Activated T-cell treated with anti-CD3 and anti-CD28 coated beads, Interleukin-2, amount 50 U/mL, for 72 hours (primary cell): ENCODE measurements at places on chromosomes 16 and 17. TPM values are rescaled to one million over a fixed set of nuclear protein-coding genes. Genes with fewer than 3 reads are reported as not detected.

The LPCAT2 gene
- total RNA-seq: 1.5 TPM

DNA sequence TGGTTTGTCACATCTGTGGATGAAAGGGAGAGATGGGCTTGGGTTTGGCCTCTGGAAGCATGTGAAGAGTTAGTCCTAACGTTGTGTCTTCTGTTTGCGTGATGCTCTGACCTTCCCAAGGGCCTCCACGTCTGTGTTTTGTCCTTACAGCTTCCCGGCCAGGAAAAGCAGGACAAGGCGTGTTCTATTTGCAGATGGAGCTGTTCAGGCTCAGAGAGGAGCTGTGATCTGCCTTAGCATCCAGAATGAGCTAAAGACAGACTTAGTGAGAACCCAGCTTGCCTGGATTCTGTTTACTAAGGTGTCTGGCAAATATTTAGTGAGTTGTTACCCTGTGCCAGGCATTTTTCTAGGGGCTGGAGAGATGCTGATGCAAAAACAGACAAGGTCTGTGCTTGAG lies 282.1 kb downstream of the CBLN1 start:
- H3K27ac ChIP-seq: no peak overlapping the region
- no peaks in the 10 kb centered on the region for H3K27me3 ChIP-seq
- H3K4me3 ChIP-seq: no peak overlapping the region
- no peaks in the 10 kb centered on the region for H3K36me3 ChIP-seq

GRCh38 chr17:62621223-62621622 lies 6.2 kb upstream of the MRC2 start:
- no peak overlapping the region for H3K27ac ChIP-seq
- no peak overlapping the region for H3K4me3 ChIP-seq
- H3K4me1 ChIP-seq: peaks cover 4% of the 10 kb centered on the region
- H3K27me3 ChIP-seq: peaks cover 9% of the 10 kb centered on the region

DNA sequence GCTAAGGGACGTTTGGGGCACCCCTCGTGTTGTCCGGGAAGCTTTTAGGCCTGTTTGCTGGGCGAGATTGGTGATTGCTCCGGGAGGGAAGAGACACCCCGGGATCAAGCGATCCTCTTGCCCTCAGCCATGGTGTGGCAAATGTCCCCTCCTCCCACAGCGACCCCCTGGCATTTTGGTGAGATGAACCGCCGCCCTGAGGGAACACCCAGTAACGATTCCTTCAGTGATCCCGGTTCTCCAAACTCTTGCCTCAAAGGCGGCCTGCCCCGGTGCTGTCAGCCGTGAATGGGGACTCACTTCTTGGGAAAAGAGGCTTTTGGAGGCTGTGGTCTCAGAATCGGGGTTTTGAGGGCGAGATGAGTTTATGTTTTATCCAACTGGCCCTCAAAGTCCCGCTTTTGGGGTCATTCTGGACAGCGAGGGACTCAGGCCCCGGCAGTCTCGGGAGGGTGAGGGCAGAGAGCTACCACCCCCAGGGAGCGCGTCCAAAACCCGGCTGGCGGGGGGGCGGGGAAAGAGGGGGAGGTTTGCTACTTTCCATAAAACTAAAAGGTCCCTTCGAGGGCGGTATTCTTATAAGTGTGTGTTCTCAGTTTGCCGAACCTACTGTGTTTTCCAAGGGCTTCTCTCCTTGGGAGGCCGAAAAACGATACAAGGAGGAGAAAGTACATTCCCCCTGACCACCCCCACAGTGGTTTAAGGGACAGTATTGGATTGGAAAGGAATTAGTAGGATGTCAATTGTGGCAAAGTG lies 232.7 kb downstream of the MRTFB start:
- no peak overlapping the region for H3K27ac ChIP-seq
- peaks cover 22% of the 10 kb centered on the region for H3K27me3 ChIP-seq
- H3K4me1 ChIP-seq: peaks cover 46% of the 10 kb centered on the region
- no peak for DNase-seq
- no peaks in the 10 kb centered on the region for H3K36me3 ChIP-seq

DNA sequence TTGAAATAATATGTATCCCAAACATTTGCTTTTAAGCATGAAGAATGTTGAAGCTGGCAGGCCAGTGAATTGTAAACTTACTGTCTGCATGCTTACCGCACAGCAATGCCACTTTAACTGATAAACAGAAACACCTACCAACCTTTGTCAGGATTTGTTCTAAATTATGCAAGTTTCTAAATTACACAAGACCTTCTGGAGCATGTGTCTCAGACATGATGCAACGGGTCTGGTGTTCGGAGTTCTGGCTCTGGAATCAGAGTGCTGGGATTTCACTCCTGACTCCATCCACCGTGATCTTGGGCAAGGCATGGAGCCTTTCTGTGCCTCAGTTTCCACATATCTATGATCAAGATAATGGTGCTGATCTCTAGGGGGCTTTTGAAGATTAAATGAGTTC lies 111.2 kb downstream of the CCT6B start:
- no peak overlapping the region for H3K27ac ChIP-seq
- no peak overlapping the region for H3K4me3 ChIP-seq
- no peaks in the 10 kb centered on the region for H3K36me3 ChIP-seq
- DNase-seq: no peak

The GRB7 gene
- total RNA-seq: 6.0 TPM

DNA sequence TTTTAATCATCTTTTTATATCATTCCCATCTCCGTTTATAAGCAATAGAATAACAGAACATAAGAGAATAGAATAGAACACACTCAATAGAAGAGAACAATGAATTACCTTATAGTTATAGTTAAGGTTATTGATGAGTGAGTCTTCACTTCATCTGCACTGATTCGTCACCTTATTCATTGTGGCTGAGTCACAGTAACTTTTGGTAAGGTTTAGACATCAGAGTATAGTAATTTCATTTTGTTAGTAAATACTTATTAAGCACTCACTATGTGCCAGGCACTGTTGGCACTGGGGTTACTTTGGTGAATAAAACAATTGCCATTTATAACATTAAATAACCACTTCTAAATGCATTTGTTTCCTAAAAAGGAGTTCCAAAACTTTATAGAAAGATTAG lies 22.5 kb downstream of the PHKB start:
- no peaks in the 10 kb centered on the region for H3K27me3 ChIP-seq
- H3K27ac ChIP-seq: no peak overlapping the region

The PRR35 gene
- total RNA-seq: not detected

DNA sequence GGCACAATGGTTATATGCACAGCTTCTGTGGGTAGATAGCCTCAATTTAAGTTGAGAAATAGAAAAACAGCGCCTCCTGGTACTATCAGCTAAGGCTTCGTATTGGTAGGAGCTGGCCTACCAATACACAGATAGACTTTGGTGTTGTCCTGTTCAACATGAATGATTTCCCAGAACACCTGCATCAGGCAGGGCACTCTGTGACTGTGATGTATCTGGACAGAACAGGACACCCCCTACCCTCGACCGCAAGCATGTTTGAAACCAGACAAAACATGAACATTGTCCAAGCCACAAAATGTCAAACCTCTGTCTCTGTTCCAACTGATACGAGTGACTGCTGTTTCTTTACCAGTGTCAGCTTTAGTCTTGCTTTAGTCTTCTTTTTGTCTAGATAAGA lies 144.9 kb downstream of the HAPSTR1 start:
- no peaks in the 10 kb centered on the region for H3K4me1 ChIP-seq
- H3K27me3 ChIP-seq: no peaks in the 10 kb centered on the region
- no peak overlapping the region for H3K4me3 ChIP-seq
- no peak for DNase-seq
- peaks cover 2% of the 10 kb centered on the region for H3K36me3 ChIP-seq
- H3K27ac ChIP-seq: no peak overlapping the region

GRCh38 chr17:81513372-81513752 lies 763 bp upstream of the ACTG1 start:
- peak overlapping the region; percentile 85 for H3K4me3 ChIP-seq
- peaks cover 34% of the 10 kb centered on the region for H3K36me3 ChIP-seq
- H3K27me3 ChIP-seq: no peaks in the 10 kb centered on the region
- peak; percentile 86 for DNase-seq
- H3K27ac ChIP-seq: peak overlapping the region; percentile 75

The DRC3 gene
- total RNA-seq: 0.43 TPM

DNA sequence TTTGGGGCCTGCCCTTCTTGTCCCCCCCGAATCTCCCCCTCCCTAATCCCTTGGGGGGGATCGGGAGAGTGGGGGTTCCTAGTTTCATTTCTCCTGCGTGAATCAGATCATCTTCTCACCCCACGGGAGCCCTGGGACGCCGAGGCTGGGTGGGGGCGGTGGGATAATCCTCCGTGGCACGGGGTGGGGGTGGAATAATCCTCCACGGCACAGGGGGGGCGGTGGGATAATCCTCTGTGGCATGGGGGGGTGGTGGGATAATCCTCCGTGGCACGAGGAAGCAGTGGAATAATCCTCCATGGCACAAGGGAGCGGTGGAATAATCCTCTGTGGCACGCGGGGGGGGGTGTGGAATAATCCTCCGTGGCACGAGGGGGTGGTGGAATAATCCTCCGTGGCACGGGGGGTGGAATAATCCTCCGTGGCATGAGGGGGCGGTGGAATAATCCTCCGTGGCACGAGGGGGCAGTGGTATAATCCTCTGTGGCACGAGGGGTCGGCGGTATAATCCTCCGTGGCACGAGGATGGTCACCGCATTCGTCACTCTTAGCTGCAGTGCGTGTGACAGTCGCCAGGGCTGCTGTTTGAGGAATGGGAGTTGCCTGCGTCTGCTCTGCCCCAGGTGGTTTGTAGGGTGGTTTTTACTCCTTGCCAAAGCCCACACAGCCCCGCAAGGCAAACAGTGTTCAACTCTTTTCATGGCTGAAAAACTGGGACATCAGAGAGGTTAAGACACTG lies 156.9 kb downstream of the LAT start:
- H3K27ac ChIP-seq: no peak overlapping the region
- DNase-seq: no peak
- H3K4me3 ChIP-seq: no peak overlapping the region
- H3K36me3 ChIP-seq: no peaks in the 10 kb centered on the region
- H3K27me3 ChIP-seq: no peaks in the 10 kb centered on the region

The AARSD1 gene
- 50.7 TPM for total RNA-seq

The GPR142 gene
- total RNA-seq: not detected

DNA sequence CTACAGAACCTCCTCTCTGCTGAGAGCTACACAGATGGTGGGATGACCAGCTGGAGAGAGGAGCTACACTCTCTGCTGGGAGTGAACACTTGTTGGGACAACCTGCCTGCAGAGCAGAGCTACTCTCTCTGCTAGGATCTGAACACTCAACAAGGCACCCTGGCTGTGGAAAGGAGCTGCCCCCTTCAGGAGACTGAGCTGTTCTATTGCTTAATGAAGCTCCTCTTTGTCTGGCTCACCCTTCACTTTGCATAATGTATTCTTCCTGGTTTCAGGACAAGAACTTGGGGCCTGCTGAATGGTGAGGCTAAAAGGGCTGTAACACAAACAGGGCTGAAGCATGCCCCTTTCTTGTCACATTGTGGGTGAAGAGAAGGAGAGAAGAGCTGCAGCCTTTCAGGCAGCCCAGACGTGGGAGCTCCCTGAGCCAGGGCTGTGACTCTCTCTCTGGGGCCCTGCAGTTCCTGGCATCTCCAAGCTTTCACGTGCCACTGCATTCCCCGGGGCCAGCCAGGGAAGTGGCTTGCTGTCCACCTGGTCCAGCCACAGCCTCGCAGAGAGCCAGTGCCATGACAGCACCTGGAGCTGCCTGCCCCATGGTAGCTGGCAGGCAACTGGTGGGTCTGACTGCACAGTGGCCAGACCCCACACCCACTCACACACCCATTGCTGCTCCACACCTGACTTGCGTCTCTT lies 272.8 kb upstream of the KCNJ16 start:
- no peak for DNase-seq
- H3K4me1 ChIP-seq: no peaks in the 10 kb centered on the region
- no peak overlapping the region for H3K4me3 ChIP-seq
- H3K36me3 ChIP-seq: no peaks in the 10 kb centered on the region

The KRT31 gene
- total RNA-seq: not detected

DNA sequence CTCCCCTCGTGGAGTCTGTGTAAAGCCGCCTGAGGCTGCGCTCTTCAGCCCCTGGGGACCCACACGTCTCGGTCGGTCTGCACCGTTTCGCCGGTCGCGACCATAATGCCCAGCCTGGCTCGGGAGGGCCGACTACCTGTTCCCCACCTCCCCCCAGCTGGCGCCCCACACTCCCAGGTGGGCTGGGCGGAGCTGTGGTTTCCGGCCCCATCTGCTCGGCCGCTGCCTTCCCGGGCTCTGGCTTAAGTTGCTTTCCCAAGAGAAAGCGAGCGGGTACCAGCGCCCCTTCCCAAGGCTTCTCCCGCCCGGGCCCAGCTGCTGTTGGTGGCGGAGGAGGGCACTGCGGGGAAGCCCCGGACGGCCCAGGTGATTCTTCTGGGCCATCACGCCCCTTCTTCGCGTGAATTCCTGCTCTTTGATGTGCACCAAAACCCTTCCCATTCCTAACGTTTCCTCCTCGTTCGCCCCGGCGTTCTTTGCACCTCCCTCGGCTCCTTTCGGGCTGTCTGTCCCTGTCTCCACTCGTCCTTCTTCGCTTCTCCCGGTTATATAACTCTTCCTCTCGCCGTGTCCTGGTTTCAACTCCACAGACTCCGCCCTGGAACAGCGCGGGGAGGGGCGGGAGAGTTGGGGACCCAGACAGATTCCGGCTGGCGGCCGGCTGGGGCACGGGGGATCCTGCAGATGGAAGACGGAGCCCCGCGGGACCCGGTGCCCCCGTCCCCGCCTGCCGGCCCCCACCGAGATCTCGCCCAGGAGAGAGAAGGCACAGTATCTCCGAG lies 2.0 kb downstream of the KDM6B start:
- H3K27ac ChIP-seq: peak overlapping the region; percentile 16
- H3K27me3 ChIP-seq: peaks cover 5% of the 10 kb centered on the region
- DNase-seq: no peak
- H3K4me1 ChIP-seq: peaks cover 56% of the 10 kb centered on the region

DNA sequence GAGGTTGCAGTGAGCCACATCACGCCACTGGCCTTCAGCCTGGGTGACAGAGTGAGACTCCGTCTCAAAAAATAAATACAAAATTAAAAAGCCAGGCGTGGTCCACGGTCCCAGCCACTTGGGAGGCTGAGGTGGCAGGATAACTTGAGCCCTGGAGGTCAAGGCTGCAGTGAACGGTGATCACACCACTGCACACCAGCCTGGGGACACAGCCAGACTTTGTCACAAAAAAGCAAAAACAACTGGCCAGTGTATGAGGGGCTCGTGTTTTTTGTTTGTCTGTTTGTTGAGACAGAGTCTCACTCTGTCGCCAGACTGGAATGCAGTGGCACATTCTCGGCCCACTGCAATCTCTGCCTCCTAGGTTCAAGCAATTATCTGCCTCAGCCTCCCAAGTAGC lies 1.2 kb upstream of the UBB start:
- H3K4me3 ChIP-seq: no peak overlapping the region
- peaks cover 40% of the 10 kb centered on the region for H3K4me1 ChIP-seq
- no peak for DNase-seq
- H3K36me3 ChIP-seq: peaks cover 18% of the 10 kb centered on the region
- no peak overlapping the region for H3K27ac ChIP-seq
- no peaks in the 10 kb centered on the region for H3K27me3 ChIP-seq

GRCh38 chr16:1745900-1746692 lies 25.2 kb downstream of the NME3 start:
- H3K36me3 ChIP-seq: no peaks in the 10 kb centered on the region
- DNase-seq: no peak
- no peaks in the 10 kb centered on the region for H3K27me3 ChIP-seq

The C16orf86 gene
- total RNA-seq: 4.9 TPM

- peaks cover 55% of the 10 kb centered on the region for H3K4me1 ChIP-seq
- DNase-seq: no peak
- peaks cover 4% of the 10 kb centered on the region for H3K36me3 ChIP-seq
- H3K27ac ChIP-seq: peak overlapping the region; percentile 52
Measured at GRCh38 chr16:8867932-8868415, 832 bp downstream of the CARHSP1 start.

The CD300LB gene
- total RNA-seq: not detected

GRCh38 chr16:71590584-71590983 lies 13.7 kb upstream of the TAT start:
- peaks cover 49% of the 10 kb centered on the region for H3K27me3 ChIP-seq
- no peak overlapping the region for H3K27ac ChIP-seq
- no peaks in the 10 kb centered on the region for H3K36me3 ChIP-seq
